Testis (tissue), 5 donors: ENCODE measurements at places on chromosomes 16 and 17. TPM values are rescaled to one million over a fixed set of nuclear protein-coding genes. Genes with fewer than 3 reads are reported as not detected.

DNA sequence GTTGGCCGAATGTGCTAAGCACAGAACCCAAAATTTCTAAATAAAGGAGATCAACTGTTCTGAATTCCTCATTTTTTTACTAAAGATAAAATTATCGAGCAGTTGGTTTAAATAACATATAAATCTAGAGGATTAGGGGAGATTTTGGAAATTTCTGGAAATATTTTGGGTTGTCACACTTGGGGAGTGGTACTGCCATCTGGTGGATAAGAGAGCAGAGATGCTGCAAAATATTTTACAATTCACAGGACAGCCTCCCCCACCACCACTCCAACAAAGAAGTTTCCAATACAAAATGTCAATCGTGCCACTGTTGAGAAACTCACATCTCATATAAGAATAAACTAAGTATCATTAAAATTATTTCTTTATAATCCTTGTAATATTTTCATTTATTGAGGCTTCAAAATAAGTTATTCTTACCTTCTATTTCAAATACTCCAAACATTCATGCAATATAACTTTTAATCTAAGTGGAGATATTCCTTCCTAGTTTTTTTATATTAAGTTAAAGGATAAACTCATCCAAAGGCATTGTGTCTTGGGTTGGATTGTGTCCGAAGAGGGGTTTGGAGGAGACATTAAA lies 17.0 kb upstream of the ABCA8 start:
- H3K4me3 ChIP-seq = no peak overlapping the region
- peak; percentile 38 for DNase-seq
- no peak overlapping the region for H3K27ac ChIP-seq
- H3K27me3 ChIP-seq = no peaks in the 10 kb centered on the region

Gene HOXB3
- total RNA-seq = 10.6 TPM

DNA sequence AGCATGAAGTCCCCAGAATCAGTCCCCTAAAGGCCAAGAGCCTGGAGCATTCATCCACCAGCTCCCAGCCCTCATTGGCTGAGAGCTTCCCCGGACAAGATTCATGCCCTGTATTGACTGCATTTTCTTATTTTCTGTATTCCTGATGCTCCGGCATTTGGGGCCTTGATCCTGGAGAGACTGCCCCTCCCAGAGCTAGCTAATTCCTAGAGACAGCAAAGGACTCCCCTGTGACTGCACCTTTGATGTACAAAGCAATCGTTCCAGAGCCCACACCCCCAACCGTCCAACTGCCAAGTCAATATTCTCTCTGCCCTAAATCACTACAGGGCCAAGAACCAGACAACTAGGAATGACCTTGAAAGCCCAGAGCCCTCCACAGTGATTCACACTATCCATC lies 93.4 kb upstream of the CDH5 start:
- no peak overlapping the region for H3K27ac ChIP-seq
- no peak overlapping the region for H3K4me3 ChIP-seq
- no peaks in the 10 kb centered on the region for H3K36me3 ChIP-seq
- no peaks in the 10 kb centered on the region for H3K27me3 ChIP-seq

DNA sequence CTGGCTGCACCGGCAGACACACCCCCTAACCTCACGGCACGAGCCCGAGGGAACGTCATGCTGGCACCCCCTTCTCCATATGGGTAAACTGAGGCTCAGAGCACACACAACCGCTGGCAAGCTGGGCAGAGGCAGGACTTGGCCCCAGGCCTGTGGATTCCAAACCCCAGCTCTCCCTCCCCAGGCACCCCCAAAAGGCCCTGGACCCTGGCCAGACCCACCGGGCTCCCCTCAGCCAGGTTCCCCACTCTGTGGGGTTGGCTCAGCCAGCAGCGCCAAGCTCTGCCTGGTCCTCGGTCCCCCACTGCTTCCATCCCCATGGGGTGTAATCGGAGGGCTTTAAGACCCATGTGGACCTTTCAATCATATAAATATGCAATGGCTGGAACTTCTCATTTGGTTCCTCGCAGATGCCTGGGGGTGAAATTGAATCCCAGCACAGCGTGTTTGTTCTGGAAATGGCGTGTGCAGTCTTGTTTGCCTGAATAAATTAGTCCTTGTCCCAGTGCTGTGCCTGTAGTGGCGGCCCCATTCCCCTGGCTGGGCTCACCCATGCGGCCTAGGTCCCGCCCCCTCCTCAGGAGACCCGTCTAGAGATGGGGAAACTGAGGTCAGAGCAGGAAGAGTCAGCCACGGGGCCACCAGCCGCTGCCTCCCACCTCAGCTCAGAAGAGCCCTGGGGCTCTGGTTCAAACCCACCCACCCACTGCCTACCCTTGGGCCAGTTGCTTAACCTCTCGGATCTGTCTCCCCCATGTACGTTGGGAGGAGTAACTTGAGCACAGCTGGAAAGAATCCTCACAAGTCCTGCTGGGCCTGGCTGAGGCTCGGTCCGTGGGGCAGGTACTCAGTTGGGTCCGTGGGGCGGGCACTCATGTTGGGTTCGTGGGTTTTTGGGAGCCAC lies 57.3 kb downstream of the ZFPM1 start:
- H3K36me3 ChIP-seq = no peaks in the 10 kb centered on the region
- H3K27ac ChIP-seq = no peak overlapping the region
- no peaks in the 10 kb centered on the region for H3K27me3 ChIP-seq
- DNase-seq = no peak
- H3K4me1 ChIP-seq = peaks cover 23% of the 10 kb centered on the region

Gene KRTAP4-6
- total RNA-seq = not detected

Gene VMO1
- total RNA-seq = 0.62 TPM

DNA sequence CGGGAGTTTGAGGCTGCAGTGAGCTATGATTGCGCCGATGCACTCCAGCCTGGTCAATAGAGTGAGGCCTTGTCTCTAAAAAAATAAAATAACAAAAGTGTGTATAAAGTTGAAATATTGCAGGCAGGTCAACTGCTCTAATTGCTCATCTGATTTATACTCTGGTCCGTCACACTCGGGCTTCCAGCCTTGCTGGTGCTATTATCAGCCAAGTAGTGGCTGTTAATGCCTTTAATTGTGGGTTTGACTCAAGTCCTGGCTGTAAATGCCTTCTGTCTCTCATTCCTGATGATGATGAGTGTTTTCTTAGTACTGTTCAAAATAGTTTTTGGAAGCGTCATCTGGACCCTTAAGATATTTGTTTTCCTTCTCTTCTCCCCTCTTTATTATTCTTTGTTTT lies 18.4 kb downstream of the SYT17 start:
- DNase-seq = no peak
- H3K27me3 ChIP-seq = no peaks in the 10 kb centered on the region
- H3K27ac ChIP-seq = no peak overlapping the region
- H3K4me1 ChIP-seq = no peaks in the 10 kb centered on the region

DNA sequence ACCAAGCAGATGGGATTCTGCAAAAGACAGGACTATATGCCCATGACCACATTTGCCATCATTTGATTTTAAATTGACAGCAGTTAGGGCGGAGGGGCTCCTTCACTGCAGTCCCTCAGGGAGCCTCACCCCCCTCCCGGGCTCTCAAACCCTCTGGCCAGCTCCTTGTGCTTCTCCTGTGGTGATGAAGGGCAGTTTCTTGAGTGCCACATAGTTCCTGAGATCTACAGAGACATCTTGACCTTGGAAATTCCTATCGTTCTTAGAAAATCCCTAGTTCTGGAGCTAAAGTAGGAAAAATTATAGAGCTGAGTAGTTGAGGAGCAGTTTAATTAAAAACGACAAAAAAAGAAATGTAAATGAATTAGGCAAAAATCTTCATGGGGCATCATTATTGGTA lies 231.5 kb downstream of the CCDC182 start:
- no peak overlapping the region for H3K4me3 ChIP-seq
- no peak for DNase-seq
- H3K4me1 ChIP-seq = peaks cover 4% of the 10 kb centered on the region

Gene CLEC18B
- total RNA-seq = 42.8 TPM

Gene CLEC18C
- total RNA-seq = 31.9 TPM

Gene CLDN6
- 0.55 TPM for total RNA-seq

Gene FBF1
- 119 TPM for total RNA-seq

GRCh38 chr17:70278844-70279462 lies 109.6 kb downstream of the KCNJ2 start:
- no peaks in the 10 kb centered on the region for H3K4me1 ChIP-seq
- no peak overlapping the region for H3K4me3 ChIP-seq

Gene GDPD1
- total RNA-seq = 11.7 TPM

DNA sequence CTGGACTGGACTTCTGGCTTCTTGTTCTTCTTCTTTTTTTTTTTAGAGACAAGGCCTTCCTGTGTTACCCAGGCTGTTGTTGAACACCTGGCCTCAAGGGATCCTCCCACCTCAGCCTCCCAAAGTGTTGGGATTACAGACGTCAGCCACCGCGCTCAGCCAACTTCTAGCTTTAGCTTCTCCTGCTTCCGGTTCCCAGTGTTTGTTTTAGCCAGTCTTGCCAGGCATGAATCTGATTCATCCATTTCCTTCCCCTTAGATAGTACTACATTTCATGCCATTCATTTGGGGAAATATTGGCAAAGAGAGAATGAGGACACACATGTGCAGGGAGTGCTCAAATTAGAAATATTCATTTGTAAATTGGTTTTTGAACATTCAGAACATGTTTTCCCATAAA lies 12.1 kb upstream of the NDUFAB1 start:
- no peak overlapping the region for H3K4me3 ChIP-seq
- H3K36me3 ChIP-seq = no peaks in the 10 kb centered on the region
- H3K4me1 ChIP-seq = no peaks in the 10 kb centered on the region
- no peak for DNase-seq
- H3K27ac ChIP-seq = no peak overlapping the region

- DNase-seq = peak; percentile 78
- no peaks in the 10 kb centered on the region for H3K27me3 ChIP-seq
- H3K27ac ChIP-seq = no peak overlapping the region
- H3K36me3 ChIP-seq = no peaks in the 10 kb centered on the region
Observed at GRCh38 chr16:88473666-88474534, 20.8 kb downstream of the ZFPM1 start.

DNA sequence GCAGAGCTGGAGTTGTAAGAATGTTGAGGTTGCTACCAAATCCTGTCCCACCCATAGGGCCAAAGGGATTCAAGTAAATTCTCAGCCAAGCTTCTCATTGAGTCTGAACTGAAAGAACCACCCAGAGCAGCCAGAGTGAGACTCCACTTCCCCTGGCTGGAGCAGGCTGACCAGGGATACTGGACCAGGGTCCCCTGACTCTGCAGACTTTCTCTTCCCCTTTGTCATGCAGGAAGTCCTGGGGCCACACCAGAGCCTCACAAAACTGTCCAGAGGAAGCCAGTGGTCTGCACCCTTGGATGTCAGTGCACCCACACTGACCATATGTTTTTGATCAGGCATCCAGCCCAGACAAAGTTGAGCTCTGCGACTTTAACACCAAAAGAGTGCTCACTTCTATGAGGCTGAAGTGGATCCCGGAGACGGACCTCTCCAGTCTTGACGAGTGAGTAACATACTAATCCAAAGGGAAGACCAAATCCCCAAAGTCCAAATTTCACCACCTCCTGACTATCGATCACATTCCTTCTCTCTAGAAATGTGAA lies 4.1 kb downstream of the NXN start:
- no peaks in the 10 kb centered on the region for H3K27me3 ChIP-seq
- DNase-seq = no peak

- no peaks in the 10 kb centered on the region for H3K27me3 ChIP-seq
- H3K4me3 ChIP-seq = no peak overlapping the region
- peak overlapping the region; percentile 93 for H3K27ac ChIP-seq
- peaks cover 79% of the 10 kb centered on the region for H3K4me1 ChIP-seq
- peak; percentile 98 for DNase-seq
Observed at GRCh38 chr17:42519546-42520491, 16.2 kb upstream of the NAGLU start.

- H3K27ac ChIP-seq = no peak overlapping the region
- H3K27me3 ChIP-seq = no peaks in the 10 kb centered on the region
- no peak overlapping the region for H3K4me3 ChIP-seq
- no peak for DNase-seq
Observed at GRCh38 chr17:21390294-21390693, 14.1 kb downstream of the KCNJ12 start.

Gene GAST
- total RNA-seq = not detected

Gene TBC1D3K
- total RNA-seq = 2.0 TPM

GRCh38 chr16:70163596-70163995 lies 10.0 kb upstream of the CLEC18C start:
- peak; percentile 12 for DNase-seq
- H3K27me3 ChIP-seq = no peaks in the 10 kb centered on the region
- no peaks in the 10 kb centered on the region for H3K4me1 ChIP-seq
- no peak overlapping the region for H3K4me3 ChIP-seq
- no peaks in the 10 kb centered on the region for H3K36me3 ChIP-seq

DNA sequence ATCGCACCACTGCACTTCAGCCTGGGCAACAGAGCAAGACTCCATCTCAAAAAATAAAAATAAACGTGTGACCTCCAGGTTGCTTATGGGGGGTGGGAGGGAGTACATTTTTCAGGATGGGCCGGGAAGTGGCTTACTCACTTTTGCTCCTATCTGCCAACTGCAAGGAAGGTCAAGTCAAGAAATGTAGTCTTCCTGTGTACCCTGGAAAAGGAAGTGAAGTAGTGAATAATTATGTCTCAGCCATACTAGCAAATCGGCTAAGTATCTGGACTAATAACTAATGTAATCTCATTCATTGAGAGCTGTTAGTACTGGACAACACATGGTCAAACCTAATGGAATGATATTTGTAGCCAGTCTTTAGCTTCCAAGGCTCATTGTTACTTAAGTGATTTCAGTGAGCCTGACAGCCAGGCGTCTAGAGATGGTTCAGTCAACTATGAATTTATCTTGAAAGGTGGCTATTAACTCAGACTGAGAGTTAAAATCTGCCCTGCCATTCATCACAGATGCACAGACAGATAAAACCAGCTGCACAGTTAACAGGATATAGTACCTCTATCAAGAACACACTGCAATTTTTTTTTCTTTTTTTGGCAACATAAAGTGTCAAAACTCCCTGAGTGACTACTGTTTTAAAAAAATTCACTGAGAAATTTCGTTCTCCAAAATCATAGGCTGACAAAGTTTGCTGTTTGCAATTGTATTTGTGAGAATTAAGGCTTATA lies 3.7 kb upstream of the TACO1 start:
- no peak overlapping the region for H3K4me3 ChIP-seq
- H3K4me1 ChIP-seq = peaks cover 13% of the 10 kb centered on the region
- H3K27ac ChIP-seq = no peak overlapping the region
- H3K27me3 ChIP-seq = no peaks in the 10 kb centered on the region
- no peak for DNase-seq

DNA sequence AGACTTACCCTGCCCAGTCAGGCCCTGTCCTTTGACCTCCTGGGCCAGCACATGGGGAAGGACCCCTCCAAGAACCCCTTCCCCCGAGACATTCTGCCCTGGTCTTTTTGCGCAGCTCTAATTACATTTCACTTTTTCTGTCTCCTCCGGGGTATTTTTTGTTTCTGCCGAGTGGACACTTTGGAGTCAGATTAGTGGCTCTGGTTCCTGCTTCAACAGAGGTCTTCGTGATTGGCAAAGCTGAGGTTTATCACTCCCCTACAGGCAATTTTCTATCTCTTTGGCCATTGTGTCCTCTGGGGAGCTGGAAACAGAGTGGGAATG lies 23.5 kb downstream of the ANKRD40 start:
- DNase-seq = no peak
- H3K4me3 ChIP-seq = no peak overlapping the region
- H3K27ac ChIP-seq = no peak overlapping the region
- H3K36me3 ChIP-seq = no peaks in the 10 kb centered on the region
- H3K27me3 ChIP-seq = no peaks in the 10 kb centered on the region
- H3K4me1 ChIP-seq = peaks cover 22% of the 10 kb centered on the region
